Renal cortex interstitium (tissue), 15 donors: ENCODE measurements at places on chromosomes 16 and 17.
A peak's percentile ranks its signal among the peaks of the same experiment; 100 is the strongest.

GRCh38 chr16:84120023-84120422, 3.3 kb upstream of the MBTPS1 start:
- DNase-seq: no peak

DNA sequence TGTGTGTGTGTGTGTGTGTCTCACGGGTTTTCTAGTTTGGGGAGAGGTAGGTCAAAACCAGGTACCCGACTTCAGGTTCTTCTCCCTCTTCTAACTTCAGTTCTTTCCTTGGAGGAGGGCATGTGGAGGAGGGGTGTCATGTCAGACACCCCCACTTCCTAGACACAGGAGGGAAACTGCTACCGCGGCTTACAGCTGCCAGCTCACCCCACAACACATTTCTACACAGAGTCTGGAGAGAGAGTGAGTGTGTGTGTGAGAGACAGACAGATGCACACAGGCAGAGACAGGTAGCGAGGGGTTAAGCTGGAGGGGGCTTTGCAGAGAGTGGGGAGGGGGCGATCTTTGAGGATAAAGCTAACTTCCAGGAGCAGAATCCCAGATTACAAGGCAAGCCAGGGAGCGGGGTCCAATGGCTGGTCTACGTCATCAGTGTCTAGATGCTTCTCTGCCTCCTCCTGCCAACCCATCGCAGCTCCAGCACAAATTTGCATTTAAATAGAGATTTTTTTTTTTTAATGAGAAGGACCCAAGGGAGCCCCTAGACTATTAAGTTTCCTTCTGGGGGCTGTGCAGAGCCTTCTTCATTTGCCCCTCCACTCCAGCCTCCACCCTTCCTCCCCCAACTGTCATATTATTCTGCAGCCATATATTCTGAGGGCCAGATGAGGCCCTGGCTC, 48.9 kb downstream of the MRM1 start:
- no peak for DNase-seq

DNA sequence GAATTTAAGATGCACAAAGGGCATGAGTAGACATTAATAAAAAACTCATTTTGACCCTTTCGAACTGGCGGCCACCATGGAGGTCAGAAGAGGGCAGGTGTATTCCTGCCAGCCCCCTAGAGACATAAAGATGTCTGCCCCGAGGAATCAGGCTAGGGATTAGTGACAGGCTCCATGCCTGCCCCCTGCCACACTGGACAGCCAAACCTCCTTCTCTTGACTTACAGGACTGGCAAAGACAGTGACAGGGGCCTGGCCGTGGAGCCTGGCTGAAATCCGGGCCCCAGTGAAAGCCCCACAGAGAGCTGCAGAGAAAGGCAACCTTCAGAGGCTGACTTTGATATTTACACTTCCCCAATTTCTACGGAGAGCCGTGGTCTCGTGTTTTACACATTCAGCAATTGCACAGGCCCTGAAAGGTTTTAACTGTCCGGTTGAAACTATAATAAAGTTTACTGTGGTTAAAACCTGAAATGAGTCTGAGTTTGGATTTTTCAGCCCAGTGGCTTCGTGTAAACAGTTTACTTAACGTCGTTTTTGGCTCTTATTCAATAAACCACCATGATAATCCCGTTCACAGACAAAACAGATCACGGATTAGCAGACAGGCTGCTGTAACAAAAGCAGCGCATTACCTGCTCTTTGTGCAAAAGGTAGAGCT, 243.9 kb upstream of the MYOCD start:
- no peak for DNase-seq

DNA sequence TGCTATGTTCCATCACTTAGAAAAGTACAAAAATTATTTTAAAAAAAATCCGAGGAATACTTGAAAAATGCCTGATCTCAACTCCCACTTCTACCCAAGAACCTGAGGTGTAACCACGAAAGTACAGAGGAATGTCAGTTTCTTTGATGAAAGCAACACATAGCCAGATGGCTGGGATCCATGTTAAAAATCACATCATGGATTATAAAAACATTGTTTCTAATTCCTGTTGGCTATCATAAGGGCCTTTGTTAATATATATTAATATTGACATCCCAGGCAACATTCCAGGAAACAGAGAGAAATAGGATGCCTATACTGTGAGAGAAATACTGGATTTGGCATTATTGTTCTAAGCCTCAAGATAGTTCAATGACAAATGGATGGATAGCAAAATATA, 115.3 kb downstream of the SKAP1 start:
- DNase-seq: no peak

DNA sequence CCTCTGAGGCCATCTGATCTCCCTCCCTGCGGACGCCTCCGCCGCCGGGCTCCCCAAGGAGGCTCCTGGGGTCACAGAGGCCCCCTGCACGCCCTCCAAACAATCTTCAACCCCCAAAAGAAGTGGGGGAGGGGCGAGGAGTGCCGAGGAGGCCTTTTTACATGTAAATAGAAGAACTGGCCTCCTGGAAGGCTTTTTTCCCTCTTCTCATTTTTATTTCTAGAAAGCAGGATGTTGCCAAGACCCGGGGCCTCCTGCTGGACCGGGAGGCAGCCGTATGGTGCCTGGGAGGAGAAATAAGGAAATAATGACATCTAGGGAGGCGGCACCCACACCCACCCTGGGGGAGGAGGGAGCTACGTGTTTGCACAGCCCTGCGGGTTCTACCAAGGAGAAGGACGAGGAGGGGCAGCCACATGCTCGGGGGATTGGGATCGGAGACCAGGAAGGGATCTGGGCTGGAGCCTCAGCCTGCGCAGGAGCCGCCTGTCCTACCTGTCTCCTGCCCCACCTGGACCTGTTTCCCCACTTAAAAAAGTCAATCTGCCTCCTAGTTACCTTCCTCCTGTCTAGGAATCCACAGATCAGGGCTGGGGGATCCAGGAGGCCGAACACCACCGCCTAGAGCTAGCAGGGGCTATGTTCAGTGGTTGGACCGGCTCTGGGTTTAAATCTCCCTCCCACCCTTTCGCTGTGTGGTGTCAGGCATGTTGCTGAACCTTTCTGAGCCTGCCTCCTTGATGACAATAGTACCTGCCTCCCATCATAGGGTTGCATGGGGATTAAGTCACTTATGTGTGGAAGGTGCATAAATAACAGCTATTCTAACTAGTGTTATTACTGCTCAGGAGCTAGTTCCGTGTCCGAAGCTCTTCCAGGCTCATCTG, 175.7 kb upstream of the GSE1 start:
- no peak for DNase-seq

DNA sequence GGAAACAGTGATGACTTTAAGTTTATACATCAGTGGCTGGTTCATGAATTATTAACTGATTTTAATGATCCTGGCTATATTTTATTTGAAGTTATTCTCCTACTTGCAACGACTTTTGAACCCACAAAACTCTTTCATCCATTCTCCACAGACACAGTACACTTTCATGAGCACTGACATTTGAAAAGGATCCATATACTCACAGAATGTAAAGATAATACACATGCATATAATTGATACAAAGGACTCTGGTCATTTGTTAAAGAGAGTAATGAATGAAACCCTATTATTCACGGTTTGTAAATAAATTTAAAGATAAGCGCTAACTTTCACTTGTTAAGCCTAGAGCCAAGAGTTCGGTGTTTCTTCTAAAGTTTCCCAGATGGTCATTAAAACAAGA, 3.3 kb downstream of the TOX3 start:
- DNase-seq: no peak

DNA sequence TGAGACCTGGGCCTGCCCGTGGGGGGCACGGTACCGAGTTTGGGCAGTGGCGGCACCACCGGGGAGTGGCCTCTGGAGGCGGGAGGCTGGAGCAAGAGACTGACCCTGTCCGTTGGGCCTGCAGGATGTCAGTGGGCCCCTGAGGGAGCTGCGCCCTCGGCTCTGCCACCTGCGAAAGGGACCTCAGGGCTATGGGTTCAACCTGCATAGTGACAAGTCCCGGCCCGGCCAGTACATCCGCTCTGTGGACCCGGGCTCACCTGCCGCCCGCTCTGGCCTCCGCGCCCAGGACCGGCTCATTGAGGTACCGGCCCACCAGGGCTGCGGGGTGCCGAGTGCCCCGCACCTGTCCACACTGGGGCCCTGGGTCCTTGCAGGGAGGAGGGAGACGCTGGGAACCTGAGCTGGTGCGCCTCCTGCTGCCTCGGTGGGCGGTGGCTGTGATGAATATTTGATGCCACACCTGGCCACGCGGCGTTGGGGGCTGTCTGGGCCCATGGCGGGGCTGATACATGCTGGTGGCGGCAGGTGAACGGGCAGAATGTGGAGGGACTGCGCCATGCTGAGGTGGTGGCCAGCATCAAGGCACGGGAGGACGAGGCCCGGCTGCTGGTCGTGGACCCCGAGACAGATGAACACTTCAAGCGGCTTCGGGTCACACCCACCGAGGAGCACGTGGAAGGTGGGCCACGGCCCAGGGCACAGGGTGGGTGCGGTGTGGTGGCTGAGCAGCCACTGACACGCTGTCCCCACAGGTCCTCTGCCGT, 9.7 kb downstream of the NHERF2 start:
- DNase-seq: no peak

GRCh38 chr16:71425746-71426068, 16.1 kb downstream of the TLE7 start:
- no peak for DNase-seq

GRCh38 chr17:5580969-5581368, 3.3 kb downstream of the NLRP1 start:
- DNase-seq: no peak

- no peak for DNase-seq
Observed at GRCh38 chr17:67020293-67020766, 24.0 kb upstream of the CACNG1 start.

- peak; percentile 46 for DNase-seq
Observed at GRCh38 chr16:11992586-11993524, 16.3 kb downstream of the SNX29 start.

DNA sequence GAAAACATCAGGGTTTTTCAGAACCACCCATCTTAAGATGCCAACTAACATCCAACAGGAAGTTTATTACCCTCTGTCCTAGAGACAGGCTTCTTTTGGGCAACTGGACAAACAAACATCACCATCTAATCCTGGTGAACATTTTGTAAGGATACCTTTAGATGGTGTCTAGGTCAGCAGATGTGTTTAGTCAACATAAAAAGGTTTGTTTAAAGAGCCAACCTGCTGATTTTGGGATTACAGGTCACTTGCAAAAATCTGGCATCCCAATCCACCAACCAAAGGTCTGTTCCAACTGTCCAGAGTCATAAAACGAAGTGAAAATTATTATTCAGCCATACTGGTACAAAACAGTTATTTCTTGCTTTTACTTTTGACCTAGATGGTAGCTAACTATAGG, 145.2 kb upstream of the C17orf78 start:
- DNase-seq: no peak

GRCh38 chr16:23423496-23424049, 29.4 kb downstream of the COG7 start:
- DNase-seq: no peak

DNA sequence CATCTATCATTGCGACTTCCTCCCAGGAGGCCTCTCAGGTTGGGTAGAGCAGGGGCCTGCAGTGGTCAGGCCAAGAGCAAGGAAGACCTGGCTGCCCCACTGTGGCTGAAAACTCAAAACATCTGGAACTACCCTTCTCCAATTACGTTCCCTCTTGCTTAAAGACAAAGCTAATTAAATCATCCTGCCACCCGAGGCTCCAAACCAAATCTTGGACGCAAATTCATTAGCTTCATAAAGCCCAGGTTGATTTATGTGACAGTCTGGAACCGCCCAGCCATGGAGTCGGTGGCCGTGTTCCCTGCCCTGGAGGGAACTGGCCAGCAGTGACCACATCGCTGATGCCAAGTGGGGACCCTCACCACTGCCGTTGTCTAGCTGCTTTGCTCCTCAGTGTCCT, 21.4 kb downstream of the GRIN2C start:
- DNase-seq: no peak

DNA sequence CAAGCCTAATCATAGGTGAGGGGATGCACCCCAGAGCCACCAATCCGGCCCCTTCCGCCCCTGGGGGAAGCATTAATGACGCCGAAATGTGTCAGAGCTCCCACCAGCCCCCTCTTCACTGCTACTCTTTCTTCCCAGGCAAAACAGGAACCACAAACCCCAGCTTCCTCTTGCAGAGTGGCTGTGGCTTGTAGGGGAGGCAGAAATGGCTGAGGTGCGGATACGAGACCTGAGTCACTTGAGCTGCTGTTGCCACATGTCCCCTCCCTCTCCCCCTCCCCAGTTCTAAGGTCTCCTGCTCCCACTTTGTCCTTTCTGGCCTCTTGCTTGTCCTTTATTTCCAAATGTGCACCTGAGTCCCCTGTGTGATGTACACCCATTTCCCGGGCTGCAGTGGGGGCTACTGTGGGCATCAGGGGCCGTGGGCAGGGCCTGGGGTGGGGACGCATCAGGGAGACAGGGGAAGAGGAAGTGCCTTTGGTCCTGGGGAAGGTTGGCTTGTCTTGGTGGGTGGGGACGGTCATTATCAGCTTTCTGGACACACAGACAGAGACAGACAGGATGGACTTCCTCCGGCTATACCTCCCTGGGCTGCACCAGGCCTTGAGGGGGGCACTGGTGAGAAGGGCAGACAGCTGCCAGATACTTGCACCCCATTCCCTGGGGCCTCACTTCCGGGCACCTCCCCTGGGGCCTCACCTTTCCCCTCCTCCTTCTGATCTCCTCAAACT, at the start of gene APOBR:
Gene APOBR (plus strand): TSS at position 523 of the 731 bp plus-strand sequence. CDS start 39 bp downstream, at position 562.
- no peak for DNase-seq

- DNase-seq: no peak
Observed at GRCh38 chr17:81870131-81870980, 781 bp downstream of the ARHGDIA start.

- DNase-seq: no peak
Observed at GRCh38 chr17:11290814-11291213, 49.8 kb downstream of the SHISA6 start.

- DNase-seq: no peak
Observed at GRCh38 chr16:87850009-87851006, 19.0 kb downstream of the SLC7A5 start.

- no peak for DNase-seq
Observed at GRCh38 chr17:73909186-73909585, 264.9 kb upstream of the SDK2 start.

- peak; percentile 14 for DNase-seq
Observed at GRCh38 chr16:77951788-77952187, 70.6 kb upstream of the CLEC3A start.

DNA sequence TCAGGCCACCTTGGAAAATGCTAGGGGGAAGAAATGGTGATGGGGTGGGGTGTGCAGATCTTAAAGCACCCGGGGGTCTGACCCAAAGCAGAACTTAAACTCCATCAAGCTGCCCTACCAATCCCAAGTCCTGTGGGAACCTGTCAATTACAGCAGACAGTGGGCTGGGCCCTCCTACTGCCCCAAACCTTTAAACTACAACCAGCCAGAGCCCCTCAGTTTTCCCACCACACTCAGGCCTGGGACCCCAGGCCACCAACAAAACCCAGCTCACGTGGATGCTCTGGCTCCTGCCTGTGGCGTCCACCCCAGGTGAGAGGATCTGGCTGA, 2.7 kb downstream of the MYO18A start:
- no peak for DNase-seq

- DNase-seq: no peak
Observed at GRCh38 chr17:78929908-78930775, 5.0 kb upstream of the TIMP2 start.

GRCh38 chr17:12459736-12460135, 206.0 kb upstream of the MYOCD start:
- DNase-seq: no peak
